ENCODE measurements at places on chromosomes 6 and 20.

DNA sequence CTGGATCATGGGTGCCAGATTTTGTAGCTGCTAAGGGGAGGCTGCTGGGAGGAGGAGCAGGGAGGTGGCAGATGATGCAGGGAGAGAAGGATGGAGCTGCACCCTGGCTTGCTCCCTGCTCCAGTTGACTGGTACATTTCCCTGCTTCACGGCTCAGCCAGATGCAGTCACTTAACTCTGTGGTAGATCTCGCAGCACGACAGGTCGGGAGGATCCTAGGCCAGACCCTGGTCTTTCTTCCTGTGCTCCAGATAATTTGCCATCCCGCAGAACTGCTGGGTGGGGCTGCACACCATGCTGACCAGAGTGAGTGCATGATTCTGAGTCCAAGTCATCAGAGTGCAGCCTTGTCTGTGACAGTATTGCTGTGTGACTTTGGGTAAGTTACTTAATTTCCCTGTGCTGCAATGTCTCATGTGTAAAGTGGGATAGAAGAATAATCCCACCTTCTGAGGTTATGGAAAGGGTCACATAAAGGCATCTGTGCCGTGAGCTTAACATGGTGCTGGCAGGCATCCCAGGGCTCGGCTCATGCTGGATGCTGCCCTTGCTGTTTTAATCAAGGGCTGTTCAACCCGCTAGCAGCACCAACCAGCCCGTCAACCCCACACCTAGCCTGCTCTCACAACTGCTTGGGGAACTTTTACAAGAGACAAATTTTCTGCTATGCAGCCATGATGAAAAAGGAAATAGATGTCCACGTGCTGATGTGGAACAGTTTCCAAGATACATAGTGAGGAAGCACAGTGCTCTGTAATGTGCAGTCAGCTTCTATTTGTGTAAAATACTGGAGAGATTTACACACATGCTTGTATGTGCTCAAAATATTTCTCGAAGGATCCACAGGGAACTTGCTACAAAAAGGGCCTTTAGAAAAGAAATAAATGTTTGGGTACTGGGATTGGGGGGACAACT is 257.9 kb downstream of the CDH26 start:
- DNase-seq = no peak

- DNase-seq = no peak
Measured at GRCh38 chr20:35226126-35226883, at the start of gene MMP24. TSS of gene MMP24 (plus strand) at chr20:35226690. CDS start at chr20:35226739, 49 bp downstream.

DNA sequence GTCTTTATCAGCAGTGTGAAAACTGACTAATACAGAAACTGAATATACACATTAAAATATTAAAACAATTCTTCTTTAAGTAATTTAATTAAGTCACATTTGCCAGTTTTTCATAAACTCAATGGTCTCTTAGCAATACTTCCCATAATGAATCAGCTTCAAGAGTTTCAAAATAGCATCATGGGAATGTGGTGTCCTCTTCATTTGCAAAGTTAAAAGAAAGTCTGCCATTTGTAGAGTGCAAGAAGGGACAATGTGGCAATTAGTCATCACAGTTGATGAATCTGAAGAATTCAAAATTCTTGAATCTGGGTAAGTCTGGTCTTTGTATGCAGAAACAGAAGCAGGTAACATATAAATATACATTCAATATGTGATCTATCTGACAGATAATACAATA is 38.7 kb downstream of the SYNE1 start:
- peak; percentile 37 for DNase-seq

- DNase-seq = no peak
Measured at GRCh38 chr20:38842026-38842425, 36.5 kb downstream of the PPP1R16B start.

DNA sequence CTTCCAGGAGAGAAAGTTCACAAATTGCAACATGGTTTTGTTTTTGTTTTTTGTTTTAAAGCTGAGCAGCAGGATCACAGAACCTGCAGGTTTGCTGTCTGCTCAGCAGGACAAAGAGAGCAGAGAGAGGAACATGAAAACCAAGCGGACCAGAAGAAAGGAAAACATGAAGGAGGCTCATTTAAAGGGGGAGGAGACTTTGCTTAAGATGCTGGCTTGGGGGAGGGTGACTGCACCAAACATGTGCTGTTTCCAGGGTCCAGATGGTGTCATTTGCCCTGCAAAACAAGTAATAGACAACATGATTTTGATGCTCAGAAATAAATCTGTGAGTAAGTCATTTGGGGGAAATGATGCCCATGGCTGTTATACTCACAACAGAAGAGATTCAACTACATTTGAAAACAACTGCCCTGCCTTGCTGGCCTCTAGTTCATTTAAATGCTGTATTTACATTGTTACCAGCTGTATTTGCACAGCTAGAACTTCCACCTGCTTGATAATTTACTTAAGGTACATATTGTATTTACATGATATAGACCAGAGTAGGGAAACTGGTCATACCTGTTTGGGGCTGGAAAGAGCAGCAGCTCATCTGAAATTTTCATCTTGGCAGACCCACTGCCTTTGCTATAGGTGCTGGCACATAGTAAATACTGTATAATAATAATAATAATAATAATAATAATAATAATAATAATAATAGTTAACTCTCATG is 32.2 kb upstream of the CHD6 start:
- DNase-seq = no peak

- DNase-seq = peak; percentile 48
Measured at GRCh38 chr6:109336221-109336961, 45.9 kb downstream of the CD164 start.

DNA sequence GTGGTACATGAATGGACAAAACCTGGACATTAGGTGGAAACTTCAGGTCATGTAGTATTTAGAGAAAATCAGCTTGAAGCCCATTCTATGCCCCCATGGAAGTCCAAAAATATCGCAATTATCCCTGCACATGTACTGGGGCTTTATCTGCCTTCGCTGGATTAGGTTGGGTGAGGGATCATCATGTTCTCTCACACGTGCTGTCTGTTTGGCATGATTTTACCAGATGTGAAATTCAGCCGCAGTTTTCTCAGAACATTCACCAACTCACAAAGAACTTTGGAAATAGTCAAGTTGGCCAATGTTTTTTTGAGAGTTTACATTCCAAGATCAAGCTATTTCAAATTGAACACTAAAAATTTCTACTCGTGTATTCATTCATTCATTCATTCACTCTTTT is 459.8 kb upstream of the CITED2 start:
- DNase-seq = no peak

- peak; percentile 63 for DNase-seq
Measured at GRCh38 chr20:49482621-49483017, at the start of gene KCNB1. TSS of gene KCNB1 (minus strand) at chr20:49482668. CDS start at chr20:49482480, 188 bp downstream.

- peak; percentile 95 for DNase-seq
Measured at GRCh38 chr20:36848078-36848660, 27.8 kb upstream of the TLDC2 start.

GRCh38 chr20:63542696-63543095 is 4.9 kb downstream of the SRMS start:
- DNase-seq = no peak

DNA sequence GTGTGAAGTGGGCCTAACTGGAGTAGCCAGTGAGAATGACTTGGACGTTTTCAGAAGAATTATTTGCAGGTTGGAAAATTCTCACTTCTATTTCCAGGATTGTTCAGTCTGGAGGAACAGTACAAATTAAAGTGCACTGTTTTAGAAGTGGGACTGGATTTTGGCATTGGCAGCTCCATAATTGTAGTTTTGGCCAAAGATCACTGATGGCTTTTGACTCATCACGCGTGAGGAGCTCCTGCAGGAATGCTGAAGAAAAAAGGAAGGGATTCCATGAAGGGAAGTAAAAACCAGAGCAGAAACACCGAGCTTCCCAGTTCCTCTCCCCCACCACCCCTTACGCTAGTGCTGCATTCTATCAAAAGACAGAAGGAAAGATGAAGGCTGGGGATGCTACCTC is 103.5 kb downstream of the JARID2 start:
- peak; percentile 54 for DNase-seq

DNA sequence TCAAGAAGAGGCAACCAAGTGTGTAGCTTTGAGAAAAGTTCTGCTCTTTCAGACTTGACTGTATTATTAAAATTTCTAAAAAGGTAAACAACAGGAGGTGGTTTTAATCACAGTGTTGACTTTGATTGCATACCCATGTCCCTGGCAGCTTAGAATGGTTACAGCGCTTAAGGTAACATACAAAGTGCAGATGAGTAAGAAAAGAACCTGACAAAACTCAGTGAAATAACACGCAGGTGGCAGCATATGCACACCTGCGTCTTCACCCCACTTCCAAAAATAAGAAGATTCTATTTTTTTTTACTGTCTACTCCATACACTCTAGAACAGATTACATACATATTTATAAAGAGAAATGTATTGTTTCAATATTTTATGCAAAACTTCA is 233.5 kb downstream of the GMPR start:
- no peak for DNase-seq

- no peak for DNase-seq
Measured at GRCh38 chr20:45029884-45030283, 63.6 kb downstream of the STK4 start.

- DNase-seq = no peak
Measured at GRCh38 chr20:63833776-63834490, 2.9 kb upstream of the ZBTB46 start.

DNA sequence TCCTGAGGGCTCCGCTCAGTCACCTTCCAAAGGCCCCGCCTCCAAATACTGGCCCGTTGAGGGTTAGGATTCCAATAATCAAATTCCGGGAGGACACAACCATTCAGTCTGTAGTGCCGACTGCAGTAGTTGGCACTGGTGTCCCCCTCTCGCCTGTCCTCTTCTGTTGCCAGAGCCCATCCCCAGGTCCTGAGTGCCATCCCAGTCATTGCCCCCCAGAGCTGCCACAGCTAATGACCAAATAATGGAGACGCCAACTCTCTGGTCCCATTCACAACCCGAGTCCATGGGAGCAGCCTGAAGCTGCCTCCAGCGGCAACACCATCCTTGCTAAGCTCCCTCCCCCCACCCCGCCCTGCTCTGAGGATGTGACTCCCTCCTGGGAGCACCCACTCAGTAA is 115.9 kb downstream of the JPH2 start:
- DNase-seq = no peak

DNA sequence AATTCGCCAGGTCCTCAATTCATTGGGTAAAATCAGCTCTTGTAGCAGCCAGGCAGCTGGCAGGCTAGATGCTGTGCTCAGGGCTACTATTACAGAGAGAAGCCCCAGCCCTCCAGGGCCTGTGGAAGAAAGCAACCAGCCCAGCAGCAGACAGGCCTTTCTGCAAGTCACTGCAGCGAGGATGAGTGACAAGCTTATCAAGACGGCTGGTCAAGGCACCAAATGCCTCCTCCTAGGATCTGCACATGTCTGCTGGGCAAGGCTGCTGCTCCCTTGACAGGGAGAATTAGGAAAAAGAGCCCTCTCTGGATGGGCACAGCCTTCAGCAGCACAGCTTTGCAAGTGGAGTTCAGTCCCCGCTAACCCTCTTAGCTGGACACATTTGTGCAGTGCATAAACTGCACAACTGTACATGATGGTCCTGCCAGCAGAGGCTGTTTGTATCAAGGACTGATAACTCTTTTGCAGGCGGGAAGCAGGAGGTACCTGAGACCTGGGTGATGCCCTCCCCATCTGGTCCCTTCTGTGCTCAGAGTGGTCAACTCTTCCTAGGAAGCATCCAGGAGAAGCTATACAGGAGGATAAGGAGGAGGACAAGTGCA is 89.9 kb downstream of the CDC5L start:
- DNase-seq = no peak

- DNase-seq = peak; percentile 55
Measured at GRCh38 chr20:62136283-62137091, 6.7 kb downstream of the PSMA7 start.

DNA sequence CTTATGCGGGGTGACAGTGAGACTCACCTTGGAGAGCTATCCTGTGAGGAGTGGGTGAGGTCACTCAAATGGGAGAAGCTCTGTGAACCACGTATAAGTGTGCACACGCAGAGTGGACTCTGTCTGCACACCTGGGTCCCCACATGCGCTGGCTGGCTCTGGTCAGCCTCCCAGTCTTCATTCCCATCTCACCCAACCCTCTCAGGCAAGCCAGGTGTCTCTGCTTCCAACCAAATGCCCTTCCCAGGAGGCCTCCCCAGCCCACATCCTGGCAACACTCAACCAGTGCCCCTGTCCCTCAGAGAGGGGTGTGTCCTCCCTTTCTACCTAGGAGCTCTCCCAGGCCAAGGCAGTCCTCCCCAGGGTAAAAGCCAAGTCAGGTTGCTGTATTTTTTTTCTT is 8.0 kb upstream of the PI16 start:
- DNase-seq = no peak

- peak; percentile 49 for DNase-seq
Measured at GRCh38 chr20:43408848-43409576, 48.7 kb upstream of the SRSF6 start.

GRCh38 chr6:16759181-16759645 is 2.0 kb downstream of the ATXN1 start:
- peak; percentile 40 for DNase-seq

GRCh38 chr20:24696396-24696795 is 227.0 kb downstream of the SYNDIG1 start:
- no peak for DNase-seq

DNA sequence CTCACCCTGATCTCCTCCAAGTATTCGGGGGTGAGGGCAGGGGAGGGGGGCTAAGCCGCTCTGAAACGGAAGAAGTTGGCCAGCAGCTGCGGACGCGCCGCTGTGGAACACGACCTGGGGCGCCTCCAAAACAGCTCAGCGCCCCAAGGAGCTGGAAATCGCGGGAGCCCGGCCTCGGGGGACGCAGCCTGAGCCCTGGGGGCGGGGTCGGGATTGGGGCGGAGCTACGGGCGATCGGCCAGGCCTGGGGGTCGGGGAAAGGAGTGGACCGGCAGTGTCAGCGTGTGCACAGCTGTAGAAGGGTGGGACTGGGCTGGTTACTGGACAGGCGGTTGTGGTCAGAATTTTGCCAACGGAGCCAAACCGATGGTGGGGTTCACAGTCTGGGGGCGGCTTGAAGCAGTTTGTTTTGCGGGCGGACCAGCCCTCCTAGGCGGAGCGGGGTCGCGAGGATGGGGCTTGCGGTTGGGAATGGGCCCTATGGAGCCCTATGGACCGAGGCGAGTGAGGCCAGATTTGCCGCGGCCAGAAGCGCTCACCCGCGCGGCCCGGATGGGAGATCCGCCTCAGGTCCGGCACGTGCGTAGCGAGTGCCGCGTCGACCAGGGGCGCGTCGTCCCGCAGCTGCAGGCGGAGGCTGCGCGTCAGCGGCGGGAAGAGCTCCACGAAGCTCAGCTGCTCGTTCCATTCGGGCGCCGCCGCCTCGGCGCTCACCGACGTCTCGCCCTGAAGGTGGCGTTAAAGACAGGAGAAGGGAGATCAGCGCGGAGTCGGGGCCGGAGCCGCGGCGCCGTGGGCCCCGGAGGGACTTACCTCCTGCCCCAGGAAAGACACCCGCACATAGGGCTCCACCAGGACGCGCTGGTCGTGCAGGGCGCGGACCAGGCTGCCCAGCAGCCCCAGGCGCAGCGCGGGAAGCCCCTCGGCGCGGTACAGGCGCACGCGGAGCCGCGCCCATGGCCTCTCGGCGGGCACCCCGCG is 14.3 kb upstream of the SPAG4 start:
- peak; percentile 76 for DNase-seq

- DNase-seq = peak; percentile 98
Measured at GRCh38 chr20:20712474-20713243, at the start of gene RALGAPA2. TSS of gene RALGAPA2 (minus strand) at chr20:20712644. CDS start at chr20:20712480, 164 bp downstream.

GRCh38 chr20:1130058-1130694 is 11.8 kb downstream of the PSMF1 start:
- DNase-seq = no peak

- DNase-seq = peak; percentile 88
Measured at GRCh38 chr6:133756078-133756695, 132.7 kb upstream of the TCF21 start.
